Inflammatory macrophage (primary cell): ENCODE measurements at places on chromosomes 6 and 20.

DNA sequence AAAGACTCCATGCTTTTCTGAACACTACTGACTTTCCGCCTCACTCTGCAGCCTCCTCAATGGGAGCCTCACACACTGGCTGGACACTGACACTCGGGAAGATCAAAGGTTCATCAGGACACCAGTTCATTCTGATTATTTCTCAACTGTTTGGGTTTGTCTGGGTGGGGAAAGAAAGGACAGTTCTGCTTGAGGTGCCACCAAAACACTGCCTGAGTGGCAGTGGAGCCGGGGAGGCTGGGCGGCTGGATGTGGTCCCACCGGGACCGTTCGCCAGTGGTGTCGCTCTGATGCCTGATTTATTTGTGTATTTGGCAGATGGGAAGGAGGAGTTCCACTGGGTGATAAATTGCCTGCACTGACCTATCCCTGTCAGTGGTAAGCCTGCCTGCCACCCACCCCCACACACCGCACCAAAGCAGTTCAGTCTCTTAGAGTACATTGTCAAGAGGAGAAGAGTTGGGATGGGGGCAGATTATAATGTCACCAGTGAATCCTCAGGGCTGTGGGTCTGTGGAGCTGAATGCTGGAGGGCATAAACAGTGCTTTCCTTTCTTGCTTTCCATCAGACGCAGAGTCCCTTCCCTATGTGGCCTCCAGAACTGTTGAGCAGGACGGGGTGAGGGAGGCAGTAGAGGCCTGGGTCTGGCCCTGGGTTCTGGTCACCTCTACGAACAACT is 49.8 kb downstream of the EDN1 start:
- DNase-seq = no peak

DNA sequence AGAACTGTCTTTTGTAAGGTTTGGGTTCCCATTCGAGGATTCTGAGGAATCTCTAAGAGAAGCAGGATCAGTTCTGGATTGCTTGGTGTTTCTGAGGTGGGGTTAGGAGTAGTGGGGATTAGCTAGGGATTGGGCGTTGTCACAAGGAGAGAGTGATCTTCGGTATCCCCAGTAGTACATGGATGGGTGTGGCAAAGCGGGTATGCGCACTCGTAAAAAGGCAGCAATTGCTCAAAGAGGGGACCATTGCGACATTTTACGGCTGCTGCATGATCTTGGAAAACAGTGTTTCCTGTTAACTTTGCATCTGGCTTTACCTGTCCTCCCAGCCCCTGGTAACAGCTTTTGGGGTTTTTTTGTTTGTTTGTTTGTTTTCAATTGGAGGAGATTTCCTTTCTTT is 9.7 kb upstream of the ZSCAN9 start:
- no peak for DNase-seq

DNA sequence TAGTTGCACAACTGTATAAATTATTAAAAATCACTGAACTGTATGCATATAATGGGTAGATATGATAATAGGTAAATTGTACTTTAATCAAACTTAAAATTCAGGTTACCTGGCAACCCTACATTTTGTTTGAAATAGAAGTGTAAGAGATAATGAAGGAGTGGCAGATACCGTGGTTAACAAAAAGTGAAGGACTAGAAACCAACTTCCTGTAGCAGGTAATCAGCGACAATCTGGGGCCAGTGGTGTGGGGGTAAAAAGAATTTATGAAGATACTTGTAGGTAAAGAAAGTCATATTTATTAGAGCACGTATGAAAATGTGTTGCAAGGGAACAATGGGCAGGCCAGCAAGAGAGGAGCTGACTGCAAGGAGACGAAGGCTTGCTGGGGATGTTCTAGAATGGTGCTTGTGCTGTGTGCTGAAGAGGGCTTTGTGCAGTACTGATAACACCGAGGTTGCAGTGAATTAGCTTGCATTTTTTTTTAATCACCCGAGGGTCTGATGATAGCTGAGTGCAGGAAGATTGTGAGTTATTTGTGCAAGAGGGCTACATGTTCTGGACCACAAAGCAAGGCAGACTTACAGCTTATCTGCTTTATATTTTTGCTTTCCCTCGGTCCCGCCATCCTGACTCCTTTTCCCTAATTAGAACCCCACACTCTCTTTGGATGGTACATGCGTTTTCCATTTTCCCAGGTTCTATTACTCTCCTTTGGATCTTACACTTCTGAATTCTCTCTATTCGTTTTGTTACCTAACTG is 4.6 kb upstream of the ENPP1 start:
- DNase-seq = no peak

DNA sequence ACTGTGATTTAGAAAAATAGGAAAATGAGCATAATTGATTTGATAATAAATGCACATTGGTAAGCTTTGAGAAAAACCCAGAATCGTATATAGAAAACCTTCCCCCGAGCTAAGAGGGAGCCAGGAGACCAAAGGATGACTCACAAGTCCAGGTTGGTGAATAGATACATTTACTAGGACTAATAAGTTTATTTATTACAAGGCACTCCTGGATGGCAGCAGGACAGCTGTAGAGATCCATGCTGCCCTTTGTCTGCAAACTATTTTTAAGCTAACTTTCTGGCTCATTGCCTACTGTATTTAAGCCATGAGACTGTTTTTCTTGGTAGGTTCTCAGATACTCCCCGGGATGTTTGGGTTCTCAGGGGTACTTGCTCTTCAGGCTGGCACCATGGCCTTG is 13.4 kb downstream of the CASP8AP2 start:
- no peak for DNase-seq

DNA sequence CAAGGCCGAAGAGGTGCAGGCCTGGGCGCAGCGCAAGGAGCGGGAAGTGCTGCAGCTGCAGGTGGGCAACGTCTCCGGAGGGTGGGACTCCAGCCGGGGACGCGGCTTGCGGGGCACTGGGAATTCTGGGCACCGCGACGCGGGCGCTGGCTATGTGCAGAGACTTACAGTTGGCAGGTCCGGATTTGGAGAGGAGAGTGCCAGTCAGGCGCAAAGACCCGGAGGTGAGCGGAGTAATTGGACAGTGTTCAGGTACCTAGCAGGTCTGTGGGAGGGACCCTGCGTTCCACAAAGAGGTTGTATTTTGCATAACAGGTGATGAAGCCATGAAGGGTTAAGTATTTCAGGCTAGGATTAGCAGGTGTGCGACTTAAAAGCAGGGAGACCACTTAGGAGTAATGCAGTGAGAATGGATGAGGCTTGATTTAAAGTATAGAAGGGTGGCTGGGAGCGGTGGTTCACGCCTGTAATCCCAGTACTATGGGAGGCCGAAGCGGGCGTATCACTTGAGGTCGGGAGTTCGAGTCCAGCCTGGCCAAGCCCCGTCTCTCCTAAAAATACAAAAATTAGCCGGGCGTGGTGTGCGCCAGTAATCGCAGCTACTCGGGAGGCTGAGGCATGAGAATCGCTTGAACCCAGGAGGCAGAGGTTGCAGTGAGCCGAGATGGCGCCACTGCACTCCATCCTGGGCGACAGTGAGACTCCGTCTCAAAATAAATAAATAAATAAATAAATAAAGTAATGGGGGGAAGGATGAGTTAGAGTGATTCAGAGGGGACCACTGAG is 1.0 kb downstream of the MRPS26 start:
- DNase-seq = no peak

DNA sequence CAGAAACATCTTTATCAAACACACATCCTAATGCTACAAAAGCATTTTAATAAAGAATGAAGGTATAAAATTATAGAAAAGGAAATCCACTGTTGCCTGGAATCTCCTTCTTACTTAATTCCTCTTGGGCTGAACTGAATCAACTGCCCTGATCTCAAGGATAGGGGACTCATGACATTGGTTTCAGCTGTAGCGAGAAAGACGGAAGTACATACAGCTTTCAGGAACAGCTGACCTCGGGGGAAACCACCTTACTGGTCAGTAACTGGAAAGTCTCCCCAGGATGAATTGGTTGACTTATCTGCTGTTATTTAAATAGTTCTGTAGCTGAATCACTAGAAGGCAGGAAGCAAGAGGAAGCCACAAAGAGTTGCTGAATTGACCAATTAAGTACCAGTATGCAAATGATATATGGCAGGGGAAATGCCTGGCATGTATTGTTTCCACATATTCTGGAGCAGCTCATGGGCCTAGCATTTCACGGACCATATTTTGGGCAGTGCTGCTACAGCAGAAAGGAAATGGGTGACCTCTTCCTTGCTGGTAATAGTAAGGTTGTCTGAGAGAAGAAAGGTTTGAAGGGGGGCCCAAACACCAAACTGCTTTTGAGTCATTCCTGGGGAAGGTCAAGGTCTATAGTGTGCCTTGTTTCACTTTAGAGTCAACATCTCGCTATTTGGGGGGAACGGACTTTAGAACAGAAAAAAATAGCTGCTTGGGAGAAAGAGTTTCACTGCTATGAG is 43.7 kb upstream of the MAP7 start:
- peak; percentile 98 for DNase-seq

DNA sequence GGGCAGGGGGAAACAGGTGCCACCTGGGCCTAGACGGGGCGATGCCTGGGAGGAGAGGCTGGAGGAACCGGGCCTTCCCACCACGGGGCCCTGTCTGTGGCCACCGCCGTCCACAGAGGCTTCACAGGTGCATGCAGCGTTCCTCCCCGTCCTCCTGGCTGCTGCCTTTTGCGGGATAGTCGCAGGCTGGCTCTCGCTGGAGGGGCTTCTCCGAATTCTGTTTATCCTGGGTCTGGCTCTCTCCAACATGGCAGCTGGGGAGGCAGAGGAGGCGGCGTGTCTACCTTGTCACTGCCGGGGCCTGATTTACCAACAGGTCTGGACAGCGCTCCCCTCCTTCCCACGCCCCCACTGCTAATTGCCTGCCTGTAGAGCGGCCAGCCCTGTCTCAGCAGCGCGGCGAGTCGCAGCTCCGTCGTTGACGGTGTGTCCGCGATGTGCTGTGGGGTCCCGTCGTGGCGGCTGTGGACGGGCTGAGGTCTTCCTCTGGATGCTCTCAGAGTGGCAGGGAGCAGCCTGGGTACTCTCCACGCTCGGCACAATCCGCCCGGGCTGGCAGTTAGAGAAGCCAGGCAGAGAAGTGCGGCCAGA is 262.9 kb downstream of the TAF4 start:
- no peak for DNase-seq

- DNase-seq = no peak
These were observed 257.6 kb upstream of the IMPG1 start for GRCh38 chr6:76330031-76330430.

- no peak for DNase-seq
These were observed 5.3 kb downstream of the SNX5 start for GRCh38 chr20:17963114-17963897.

- no peak for DNase-seq
These were observed 264.3 kb upstream of the RIMS1 start for GRCh38 chr6:71621918-71622519.

DNA sequence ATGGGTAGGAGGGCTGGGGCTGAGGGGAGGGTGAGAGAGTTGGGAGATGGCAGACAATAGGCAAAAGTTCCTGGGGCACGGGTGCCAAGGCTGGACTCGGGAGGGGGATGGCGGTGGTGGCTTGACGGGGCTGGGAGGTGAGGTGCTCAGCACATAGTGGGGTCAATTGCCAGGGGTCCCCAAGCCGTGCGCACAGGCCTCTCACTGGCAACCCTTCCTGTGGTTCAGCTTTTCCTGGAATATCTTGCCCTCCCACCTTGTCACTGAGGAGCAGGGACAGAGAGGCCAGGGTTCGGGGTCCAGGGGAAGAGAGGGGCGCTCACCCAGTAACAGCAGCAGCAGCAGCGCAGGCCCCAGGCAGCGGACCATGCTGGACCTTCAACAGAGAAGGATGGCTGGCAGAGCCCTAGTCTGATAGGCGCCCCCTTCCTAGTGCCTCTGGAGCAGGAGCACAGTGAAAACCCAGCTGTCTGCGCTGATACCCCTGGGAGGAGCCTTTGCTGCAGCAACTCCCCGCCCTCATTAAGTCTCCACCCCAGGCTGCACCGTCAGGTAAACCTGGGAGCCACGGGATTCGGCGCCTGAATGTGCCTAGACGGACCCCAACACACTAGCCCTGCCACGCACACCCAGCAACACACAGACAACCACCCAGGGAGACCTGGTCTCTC is at the start of gene GFRA4:
TSS of gene GFRA4 (minus strand) at position 369 of the 671 bp plus-strand sequence. CDS start at position 369, 0 bp downstream.
- DNase-seq = no peak

DNA sequence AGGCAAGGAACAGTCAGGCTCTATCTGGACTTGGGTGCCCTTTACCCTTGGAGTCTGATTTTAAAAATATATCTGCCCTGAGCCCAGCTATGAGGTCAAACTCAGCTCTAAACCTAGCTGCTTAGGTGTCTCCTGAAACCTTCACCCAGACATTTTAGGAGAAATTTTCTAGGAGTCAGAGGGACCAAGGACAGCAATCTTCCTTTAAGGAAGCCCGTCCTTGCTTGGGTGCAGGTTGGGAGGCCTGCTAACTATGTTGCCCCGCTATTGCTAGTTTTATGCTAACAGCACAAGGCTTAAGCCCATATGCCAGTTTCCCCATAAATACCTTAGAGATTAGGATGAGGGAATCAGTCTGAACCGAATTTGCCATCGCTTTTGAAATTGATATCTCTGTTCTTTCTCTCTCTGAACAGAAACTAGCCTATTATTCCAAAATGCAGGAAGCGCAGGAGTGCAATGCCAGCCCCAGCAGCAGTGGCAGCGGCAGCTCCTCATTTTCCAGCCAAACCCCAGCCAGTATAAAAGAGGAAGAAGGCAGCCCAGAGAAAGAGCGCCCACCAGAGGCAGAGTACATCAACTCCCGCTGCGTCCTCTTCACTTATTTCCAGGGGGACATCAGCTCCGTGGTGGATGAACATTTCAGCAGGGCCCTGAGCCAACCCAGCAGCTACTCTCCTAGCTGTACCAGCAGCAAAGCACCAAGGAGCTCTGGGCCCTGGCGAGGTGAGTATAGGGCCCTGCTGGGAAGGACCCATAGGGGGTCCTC is 2.6 kb downstream of the VGLL2 start:
- DNase-seq = no peak

GRCh38 chr6:149264629-149265028 is 52.9 kb upstream of the TAB2 start:
- DNase-seq = no peak

- no peak for DNase-seq
These were observed 95.3 kb downstream of the FOXO3 start for GRCh38 chr6:108655806-108656651.

DNA sequence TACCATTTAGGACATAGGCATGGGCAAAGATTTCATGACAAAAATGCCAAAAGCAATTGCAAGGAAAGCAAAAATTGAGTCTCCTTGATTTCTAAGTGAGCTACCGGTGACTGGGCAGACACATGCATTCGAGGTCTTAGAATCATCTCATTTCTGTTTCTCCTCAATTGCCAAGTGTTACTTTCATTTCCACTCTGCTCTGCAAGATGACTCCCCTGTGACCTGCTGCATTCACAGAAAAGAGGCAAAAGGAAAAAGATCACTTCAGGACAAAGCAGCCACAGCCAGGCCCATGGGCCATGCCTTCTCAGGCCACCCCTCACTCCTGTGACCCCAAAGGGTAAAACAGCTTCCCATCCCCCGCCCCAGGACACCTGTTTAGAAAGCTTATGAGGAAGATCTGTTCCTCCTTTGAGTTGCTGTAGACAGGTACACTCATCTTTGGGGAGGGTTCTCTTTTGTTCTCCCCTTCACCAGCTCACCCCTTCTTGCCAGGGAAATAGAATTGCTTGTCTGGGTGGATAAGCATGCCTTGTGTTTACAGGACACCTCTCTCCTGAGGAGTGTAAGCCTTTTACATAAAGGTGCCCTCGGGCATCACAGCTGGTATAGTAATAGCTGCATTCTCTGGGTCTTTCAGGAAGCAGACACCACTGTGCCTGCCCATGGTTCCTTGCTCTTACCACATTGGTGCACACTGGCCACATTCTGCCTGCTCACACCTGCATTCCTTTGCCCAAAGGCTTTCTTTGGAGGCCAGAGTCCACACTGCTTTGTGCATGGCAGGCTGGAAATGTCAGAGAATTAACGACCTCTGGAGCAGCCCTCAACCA is 105.0 kb downstream of the SLC24A3 start:
- DNase-seq = no peak
